ENCODE measurements at places on chromosomes 13 and 19. TPM values are rescaled to one million over a fixed set of nuclear protein-coding genes. Genes with fewer than 3 reads are reported as not detected.

The NAA16 gene
- 8.3 TPM for total RNA-seq

The LIN37 gene
- total RNA-seq = 22.7 TPM

The EPSTI1 gene
- 0.10 TPM for total RNA-seq

The DACH1 gene
- total RNA-seq = not detected

The MISP gene
- total RNA-seq = 91.6 TPM

The ZNF730 gene
- total RNA-seq = not detected

The GJB2 gene
- total RNA-seq = 0.69 TPM

The LILRA1 gene
- not detected for total RNA-seq

Measured in A549 treated with RU486 at 1 μM for 4 hours (cell line).